NCI-H524 (cell line): ENCODE measurements at places on chromosomes 16 and 17.

DNA sequence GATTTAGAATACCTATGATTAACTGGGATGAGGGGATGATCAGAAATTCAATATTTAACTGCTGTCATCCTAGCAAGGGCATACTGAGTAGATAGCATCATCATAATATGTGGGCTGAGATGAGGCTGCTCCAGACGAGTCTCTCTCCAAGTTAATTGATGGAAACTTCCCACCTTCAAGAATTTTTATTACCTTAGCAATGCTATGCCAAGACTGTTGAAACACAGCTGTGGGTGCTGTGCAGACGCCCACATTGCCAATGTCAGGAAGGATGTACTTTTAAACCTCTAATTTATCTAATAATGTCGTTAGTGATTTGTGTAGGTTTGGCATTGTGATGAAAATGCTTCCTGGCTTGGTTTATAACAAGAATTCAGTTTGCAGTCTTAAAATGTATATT, 170.4 kb downstream of the TRIM37 start:
- no peak for DNase-seq

DNA sequence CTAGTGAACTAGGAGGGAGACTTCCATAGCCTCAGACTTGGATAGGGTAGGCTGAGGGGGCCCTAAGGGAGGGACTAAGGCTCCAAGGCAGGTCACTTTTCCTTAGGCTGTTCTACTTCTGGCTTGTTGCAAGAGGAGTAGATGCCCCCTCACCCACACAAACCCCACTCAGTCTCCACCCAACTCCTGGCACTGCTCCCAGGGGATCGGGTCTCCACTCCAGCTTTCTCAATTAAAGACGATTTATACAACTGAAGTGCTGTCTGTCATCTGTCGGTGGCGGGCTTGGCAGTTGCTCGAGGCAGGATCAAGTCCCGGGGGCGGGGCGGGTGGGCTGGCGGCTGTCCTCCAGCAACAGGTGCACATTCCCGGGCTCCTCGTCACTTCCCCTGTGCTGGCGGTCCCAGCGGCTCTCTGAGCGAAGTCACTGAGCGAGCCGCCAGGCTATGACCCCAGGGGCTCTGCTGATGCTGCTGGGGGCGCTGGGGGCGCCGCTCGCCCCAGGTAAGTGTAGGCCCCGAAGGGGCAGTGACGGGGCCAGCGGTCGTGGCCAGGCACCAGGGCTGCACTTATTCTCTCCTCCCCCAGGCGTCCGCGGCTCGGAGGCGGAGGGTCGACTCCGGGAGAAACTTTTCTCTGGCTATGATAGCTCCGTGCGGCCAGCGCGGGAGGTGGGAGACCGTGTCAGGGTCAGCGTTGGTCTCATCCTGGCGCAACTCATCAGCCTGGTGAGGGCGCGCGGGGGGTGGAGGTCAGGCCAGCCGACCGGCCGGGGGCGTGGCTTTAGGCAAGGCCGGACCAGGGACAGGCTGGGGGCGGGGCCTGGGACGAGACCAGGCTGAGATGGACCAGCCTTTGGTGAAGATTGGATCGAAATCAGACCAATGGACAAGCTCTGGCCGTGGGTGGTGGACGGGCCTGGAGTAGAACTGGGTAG, at the start of gene CHRNB1:
CHRNB1 (plus strand) TSS at position 380 of the 937 bp plus-strand sequence; CDS start at position 447, 67 bp downstream.
- peak; percentile 85 for DNase-seq

DNA sequence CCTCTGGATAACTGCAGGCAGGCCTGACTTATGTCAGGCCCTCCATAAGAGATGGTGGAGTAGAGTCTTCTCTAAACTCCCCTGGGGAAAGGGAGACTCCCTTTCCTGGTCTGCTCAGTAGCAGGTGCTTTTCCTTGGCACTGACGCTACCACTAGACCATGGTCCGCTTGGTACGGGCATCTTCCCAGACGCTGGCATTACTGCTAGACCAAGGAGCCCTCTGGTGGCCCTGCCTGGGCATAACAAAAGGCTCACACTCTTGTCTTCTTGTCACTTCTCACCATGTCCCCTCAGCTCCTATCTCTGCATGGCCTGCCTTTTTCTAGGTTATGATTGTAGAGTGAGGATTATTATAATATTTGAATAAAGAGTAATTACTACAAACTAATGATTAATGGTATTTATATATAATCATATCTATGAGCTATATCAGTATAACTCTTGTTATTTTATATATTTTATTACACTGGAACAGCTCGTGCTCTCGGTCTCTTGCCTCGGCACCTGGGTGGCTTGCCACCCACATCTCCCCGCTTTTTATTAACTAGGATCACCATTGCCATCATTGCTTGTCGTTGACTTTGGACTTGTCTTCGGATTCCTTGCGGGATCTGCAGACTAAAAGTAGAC, 59.8 kb upstream of the ARL4D start:
- peak; percentile 87 for DNase-seq

DNA sequence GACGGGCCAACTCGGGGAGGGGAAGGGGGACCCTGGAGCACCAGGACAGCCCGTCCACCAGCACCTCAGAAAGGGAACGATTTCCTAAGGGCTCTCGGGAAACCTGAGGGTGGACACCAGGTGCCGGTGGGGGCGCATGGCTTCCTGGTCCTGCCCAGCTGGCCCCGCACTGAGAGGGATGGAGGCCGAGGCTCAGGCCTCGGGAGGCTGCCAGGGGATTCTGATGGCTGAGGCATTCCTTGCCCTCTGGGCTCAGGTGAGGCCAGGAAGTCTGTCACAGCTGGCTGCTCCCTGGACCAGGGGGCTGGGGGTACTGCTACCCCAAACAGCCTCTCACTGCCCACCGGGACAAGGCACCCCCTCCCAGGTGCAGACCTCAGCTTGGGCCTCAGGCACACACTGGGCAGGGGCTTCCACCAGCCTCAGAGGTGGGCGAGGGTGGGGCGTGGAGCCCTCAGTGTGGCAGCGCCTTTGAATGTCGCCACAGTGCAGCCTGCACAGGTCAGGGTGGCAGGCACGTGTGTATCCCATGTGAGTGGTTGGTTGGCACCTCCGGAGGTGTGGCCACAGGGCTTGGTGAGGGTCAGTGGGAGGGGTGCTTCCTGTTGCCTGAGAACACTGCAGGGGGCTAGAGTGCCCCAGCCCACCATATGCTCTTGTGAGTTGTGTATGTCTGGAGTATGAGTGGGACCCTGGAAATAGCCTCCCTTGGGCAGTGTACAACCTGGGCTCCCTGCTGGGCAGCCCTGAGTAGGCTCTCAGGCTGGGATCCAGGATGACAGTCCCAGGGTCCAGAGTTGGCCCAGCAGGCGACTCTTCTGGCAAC, 3.9 kb upstream of the FSCN2 start:
- DNase-seq: no peak

DNA sequence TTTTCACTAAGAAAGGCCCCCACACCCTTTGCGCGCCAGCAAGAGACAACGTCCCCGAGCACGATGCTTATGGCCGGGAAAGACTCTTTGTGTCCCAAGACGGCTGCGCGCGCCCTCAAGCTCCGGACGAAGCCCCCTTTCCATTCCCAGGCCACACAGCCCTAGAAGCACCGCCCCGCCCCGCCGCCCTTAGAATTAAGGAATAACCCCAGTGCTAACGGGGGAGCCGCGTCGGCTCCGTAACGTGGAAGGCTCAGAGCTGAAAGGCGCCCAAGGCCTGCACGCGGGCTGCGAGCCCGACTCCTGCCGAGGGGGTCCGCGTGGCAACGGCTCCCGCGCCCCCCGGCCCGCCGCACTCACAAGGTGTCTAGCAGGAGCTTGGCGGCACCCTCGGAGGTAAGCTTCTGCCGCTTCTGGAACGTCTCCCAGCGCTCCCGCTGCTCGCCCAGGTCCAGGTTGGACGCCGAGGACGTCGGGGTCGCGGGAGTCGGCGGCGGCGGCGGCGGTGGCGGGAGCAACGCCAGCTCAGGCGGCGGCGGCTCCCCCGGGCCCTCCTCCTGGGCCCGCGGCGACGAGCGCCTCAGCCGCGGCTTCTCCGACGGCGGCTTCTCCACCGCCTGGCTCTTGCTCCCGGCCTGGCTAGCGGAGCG, 477 bp downstream of the CENPV start:
- peak; percentile 73 for DNase-seq

- DNase-seq: no peak
Observed at GRCh38 chr17:44530896-44531418, 26.3 kb upstream of the FZD2 start.

DNA sequence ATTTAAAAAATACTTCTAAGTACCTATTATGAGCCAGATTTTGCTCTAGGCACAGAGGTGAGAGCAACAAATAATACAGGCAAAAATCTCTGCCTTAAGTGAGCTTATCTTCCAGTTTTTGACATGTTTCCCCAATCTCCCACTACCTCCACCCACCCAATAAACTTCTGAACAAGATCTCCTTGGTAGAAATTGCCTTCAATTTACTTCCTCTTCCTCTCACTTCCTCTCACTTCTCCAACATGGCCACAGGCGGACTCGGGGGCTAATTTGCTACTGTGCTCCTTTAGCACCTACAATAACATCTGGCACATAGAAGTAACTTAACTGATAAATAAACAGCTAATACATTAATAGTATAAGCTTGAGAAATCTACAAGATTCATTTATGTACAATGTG, 82.6 kb downstream of the CACNG1 start:
- no peak for DNase-seq

DNA sequence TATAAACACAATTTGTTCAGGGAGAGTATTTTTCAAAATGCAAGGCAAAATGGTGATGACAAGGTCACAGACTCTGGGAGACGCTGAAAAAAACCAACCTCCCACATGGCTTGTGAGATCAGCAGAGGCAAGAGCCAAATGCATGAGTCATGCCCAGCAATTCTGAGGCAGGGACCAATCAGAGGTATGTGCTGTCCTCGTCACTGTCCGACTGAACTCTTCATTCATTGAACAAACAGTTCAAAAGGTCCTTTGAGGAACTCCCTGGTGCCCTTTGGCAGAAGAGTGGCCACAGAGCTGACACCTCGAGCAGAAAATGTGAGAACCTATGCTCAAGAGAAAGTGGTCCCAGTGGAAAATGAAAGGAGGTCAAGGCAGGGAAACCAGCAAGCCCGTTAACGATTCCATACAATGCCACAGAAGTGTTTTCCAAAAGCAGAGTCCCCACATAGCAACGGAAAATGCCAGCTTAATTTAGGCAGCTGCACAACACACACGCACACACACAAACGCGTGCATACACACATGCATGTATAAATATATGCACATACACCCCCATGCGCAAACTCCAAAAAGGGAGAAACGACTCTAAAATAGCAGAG, 50.9 kb downstream of the CDH11 start:
- no peak for DNase-seq

DNA sequence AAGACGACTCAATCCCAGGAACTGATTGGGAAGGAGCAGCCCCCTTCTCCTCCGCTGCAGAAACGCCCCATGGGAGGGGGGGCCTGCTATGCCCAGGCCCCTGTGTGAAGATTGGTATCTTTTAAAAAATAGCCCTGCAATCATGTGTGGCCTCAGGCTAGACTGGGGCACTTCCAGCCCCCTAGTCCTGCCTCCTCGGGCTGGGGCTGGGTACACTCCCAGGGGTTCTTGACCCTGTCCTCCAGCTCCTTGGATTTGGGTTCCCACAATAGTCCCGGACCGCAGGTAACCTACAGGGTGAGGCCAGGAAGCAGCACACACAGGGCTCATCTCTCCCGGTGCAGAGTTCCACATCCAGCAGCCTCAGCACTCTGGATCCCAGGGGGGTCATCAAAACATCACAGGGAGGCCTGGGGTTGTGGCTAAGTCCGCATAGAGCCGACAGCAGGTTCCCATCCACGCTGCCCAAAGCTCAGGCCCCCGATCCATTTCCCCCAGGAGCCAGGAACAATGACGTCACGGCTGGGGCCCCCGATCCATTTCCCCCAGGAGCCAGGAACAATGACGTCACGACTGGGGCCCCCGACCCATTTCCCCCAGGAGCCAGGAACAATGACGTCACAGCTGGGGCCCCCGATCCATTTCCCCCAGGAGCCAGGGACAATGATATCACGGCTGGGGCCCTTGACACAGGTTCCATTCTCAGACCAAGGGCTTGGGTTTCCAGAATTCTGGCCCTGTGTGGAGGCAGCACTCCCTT, 202.4 kb downstream of the IRF8 start:
- no peak for DNase-seq

GRCh38 chr16:87724490-87725291, 41.1 kb downstream of the KLHDC4 start:
- no peak for DNase-seq

DNA sequence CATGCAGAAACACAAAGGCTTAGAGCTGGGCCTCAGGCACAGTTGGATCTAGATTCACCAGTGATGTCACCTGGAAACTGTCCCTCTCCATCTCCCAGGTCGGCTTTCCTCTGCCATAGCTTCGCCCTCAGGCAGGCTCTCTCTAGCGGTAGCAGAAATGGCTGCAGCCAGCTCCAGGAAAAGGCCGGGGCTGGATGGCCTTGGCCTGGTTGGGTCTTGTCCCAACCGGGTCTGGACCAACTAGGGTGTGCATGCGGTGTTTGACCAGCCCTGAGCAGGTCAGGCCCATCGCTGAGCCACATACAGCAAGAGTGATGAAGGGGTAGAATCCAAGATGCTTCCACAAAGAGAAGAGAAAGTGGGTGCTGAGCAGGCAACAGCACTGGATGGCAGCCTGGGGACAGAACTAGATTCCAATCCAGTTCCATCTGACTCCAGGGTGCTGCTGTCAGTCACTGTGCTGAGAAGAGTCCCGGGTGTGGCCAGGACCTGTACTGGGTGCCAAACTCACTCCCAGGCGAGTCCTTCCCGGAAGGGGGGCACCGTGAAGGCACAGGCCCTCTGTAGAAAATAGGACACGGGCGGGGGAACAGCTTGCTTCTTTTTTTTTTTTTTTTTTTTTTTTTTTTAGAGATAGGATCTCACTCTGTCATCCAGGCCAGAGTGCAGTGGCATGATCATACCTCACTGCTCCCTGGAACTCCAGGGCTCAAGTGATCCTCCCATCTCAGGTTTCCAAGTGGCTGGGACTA, 51.8 kb downstream of the SOCS3 start:
- no peak for DNase-seq

DNA sequence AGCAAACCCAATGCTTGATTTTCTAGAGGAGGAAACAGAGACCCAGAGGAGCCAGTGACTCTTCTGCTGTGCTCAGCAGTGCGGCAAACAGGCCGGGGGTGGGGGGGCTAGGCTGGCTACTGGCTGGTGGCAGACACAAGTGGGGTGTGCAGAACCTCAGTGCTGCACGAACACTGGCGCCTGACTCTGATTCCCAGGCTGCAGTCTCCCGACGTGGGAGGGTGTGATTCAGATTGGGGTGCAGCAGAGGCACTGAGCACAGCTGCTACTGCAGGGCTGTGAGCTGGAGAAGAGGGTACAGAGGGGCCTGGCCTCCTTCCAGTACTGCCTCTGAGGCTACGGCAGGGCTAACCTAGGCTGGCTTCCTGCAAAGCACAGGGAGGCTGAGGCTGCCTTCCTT, 8.1 kb downstream of the RPL19 start:
- no peak for DNase-seq

GRCh38 chr17:75241996-75242460, 19.4 kb downstream of the GGA3 start:
- no peak for DNase-seq

- no peak for DNase-seq
Observed at GRCh38 chr17:15918261-15918660, 26.7 kb upstream of the ADORA2B start.

GRCh38 chr16:48347980-48348379, 37.2 kb downstream of the SIAH1 start:
- DNase-seq: peak; percentile 89

GRCh38 chr17:36672403-36672918, 71.1 kb downstream of the MRM1 start:
- no peak for DNase-seq
